ENCODE measurements at places on chromosomes 3 and 15.

GRCh38 chr15:58057559-58057958 lies 8.0 kb downstream of the ALDH1A2 start:
- no peak for DNase-seq

GRCh38 chr3:16508243-16508578 lies 5.3 kb downstream of the RFTN1 start:
- DNase-seq: no peak

- no peak for DNase-seq
These were observed 9.0 kb downstream of the GASK1A start for GRCh38 chr3:42988097-42988496.

- no peak for DNase-seq
These were observed 40.7 kb downstream of the RAB6B start for GRCh38 chr3:133855002-133855370.

DNA sequence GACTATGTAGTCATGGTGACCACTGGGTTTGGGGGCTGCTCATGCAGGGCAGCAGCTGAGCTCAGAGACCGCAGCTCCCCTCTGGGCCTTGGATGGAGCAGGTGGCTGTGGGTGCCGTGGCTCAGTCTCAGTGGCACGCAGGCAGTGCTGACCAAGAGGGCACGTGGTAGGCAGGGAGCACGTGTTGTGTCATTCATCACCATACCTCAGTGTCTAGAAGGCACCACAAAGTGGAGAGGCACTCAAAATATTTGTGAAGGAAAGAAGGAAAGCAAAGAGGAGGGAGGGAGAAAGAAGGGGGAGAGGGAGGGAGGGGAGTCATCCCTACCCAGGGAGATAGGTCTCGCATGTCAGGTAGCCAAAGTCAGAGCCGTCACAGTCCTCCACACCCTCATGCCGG lies 26.1 kb downstream of the EAF1 start:
- DNase-seq: no peak

- DNase-seq: no peak
These were observed 110.1 kb upstream of the ABHD17C start for GRCh38 chr15:80584973-80585525.

- DNase-seq: no peak
These were observed 36.7 kb downstream of the CMTM7 start for GRCh38 chr3:32428092-32429068.

GRCh38 chr15:48607846-48608245 lies 37.7 kb downstream of the FBN1 start:
- DNase-seq: no peak

DNA sequence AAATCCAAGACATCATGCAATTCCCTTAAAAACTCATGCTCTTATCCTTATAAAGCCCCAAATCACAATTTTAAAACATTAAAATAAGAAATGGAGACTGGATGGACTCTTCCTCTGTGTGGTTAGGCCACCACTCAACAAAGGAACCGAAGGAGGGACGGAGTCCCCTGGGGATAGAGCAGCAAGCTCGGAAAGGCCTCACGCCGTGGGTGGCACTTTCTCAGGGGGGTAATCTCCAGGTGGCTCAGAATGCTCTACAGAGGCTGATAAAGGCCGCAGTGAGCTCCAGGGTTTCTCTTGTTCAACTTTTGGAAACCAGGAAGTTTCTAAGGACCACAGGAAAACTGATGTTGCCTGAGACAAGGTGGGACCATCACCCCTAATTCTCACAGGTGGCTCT lies 23.2 kb downstream of the CCR9 start:
- no peak for DNase-seq

GRCh38 chr3:172303181-172303580 lies 145.1 kb downstream of the GHSR start:
- no peak for DNase-seq

- no peak for DNase-seq
These were observed 52.9 kb upstream of the SLCO2A1 start for GRCh38 chr3:134082582-134082981.

DNA sequence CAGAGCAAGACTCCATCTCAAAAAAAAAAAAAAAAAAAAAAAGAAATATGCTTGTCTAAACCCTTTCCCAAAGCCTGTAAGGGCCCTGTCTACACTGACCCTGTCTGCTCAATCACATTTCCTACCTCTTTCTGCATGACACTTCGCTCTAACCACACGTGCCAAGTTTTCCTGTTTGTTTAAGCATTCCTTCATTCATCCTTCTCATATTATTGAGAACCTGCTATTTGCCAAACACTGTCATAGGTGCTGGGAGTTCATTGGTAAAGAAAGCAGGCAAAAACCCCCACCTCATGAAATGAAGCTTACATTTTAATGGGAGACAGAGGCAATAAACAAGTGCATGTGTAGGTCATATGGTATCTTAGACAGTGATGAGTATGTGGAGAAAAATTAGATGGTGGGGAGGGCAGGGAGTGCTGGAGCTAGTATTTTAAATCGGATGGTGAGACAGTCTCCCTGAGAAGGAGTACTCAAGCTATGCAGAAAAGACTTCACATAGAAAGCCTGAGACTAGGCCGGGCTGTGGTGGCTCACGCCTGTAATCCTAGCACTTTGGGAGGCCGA lies 48.0 kb downstream of the B3GNT5 start:
- DNase-seq: peak; percentile 54

GRCh38 chr3:17915341-17915740 lies 172.9 kb upstream of the TBC1D5 start:
- peak; percentile 13 for DNase-seq

GRCh38 chr15:80701676-80702311 lies 6.7 kb downstream of the ABHD17C start:
- DNase-seq: no peak

- peak; percentile 67 for DNase-seq
These were observed 207.6 kb upstream of the MDFIC2 start for GRCh38 chr3:70519913-70520659.

GRCh38 chr3:51391566-51392354 lies 675 bp downstream of the RBM15B start:
- DNase-seq: peak; percentile 32

GRCh38 chr15:70867911-70868467 lies 14.0 kb upstream of the LARP6 start:
- DNase-seq: peak; percentile 75

GRCh38 chr15:69092159-69092558 lies 68.3 kb upstream of the GLCE start:
- peak; percentile 61 for DNase-seq

DNA sequence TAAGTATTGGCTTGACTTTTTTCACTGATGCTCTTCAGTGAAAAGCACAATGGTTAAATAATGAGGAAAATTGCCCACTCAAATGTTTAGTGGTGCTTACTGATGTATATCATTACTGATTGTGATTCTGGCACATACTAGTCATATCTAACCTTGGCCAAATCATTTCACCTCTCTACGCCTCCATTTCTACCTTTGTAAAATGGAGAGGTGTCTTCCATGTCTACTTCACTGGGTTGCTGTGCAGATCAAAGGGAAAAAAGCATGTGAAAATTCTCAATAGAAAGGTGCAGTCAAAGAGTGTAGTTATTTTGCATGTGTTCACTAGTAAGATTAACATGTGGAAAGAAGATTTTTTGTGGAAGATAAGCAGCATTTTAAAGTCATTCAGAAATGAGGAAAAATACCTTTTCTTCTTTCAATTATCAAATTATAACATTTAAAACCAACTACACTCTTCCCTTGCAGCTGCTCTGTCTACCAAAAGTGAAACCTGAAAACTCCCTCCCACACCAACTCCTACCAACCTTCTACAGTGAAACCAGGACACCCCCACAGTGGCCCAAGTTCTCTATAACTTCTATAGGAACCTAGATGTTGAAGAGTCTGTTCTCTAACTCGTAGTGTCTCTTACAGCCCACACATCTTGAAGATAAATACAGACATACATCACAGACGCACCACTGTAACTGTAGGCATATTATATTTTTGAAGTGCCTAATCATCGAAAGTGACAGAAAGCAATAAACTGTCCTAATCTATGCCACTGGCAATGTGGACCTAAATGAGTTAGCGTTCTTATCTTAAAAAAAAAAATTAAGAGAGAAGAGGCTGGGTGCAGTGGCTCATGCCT lies 1.4 kb downstream of the CD200R1 start:
- no peak for DNase-seq

GRCh38 chr3:45878124-45878523 lies 8.2 kb upstream of the CCR9 start:
- DNase-seq: no peak

DNA sequence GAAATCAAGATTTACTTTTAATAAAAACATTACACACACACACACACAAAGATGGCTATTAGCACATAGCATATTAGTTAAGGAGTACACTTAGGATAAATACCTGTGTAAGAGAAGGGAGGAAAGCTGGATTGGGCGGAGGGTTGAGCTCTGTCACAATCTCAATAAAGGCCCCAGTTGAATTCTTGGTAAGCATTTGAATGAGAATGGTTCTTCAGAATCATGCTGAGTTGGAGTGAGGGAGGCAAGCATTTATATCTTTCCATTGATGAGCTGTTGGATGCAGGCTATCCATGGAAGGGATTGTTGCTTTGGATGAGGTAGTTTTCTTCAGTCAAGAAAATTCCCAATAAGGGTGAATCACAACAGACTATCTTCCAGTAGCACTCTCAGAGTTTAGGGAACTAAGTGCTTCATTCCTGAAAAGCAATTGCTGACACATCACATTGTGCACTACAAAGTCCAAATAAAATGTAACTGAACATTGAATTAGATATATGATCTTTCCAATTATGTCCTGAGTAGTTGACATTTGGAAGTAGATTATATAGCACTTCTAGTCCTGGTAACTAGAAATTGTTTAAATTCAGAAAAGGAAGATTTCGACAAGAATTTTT lies 95.7 kb downstream of the SUCNR1 start:
- DNase-seq: no peak

- DNase-seq: peak; percentile 95
These were observed 22.6 kb upstream of the UMPS start for GRCh38 chr3:124707656-124708062.

GRCh38 chr15:34188711-34189110 lies 21.2 kb downstream of the KATNBL1 start:
- DNase-seq: peak; percentile 33

DNA sequence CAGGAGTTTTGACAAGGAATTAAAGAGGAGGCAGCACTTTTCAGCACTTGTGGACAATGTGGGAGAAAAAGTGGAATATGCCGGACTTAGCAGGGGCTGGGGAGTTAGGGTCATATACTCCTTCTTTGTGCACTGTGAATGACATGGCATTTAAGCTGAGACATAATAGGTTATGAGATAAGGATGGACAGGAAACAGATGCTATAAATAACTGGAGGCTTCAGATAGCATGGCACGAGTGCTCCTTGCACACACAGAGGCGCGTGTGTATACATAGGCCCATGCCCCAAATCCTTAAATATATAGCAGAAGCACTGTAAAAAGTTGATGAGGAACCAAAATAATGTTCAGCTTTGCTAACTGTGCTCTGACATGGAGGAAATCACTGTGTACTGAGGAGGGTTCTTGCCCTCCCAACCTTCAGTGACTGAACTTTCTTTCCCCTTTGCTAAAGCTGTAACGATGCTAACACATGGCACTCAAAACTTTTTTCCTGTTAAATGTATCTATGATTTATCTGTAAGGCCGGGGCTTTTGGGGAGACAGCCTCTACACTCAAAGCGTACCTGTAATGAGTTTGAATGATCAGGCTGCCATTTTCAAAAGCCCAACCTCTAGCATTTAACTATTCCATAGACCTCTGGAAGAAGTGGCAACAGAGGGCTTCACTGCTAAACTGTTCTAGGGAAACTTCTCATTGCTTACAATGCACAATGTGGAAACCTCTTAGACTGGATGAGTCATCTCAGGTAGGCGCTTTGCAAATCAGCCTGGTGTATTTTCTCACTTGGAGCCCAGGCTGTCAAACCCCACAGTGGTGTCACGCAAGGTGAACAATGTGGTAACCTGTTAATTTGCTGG lies 784.6 kb downstream of the NR2F2 start:
- no peak for DNase-seq

GRCh38 chr15:57146506-57147201 lies 228.2 kb downstream of the TCF12 start:
- peak; percentile 60 for DNase-seq

DNA sequence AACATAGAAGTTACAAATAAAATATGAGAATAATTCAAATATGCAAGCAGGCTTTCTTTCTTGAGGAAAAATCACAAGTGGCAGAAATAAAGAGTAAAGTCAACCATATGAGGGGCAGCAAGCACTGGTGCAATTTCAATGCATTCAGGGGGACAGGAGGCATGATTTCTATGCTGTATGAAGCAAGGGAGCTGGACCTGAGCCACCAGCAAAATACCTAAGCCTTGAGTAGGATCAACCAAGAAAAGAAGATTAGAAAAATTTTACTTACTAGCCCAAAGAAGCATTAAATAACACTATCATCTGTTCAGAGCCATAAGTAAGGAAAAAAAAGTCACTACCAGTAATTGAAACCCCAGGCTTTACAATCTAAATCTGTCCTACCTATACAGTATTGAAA lies 6.3 kb downstream of the ADGRG7 start:
- peak; percentile 66 for DNase-seq

- DNase-seq: no peak
These were observed 22.0 kb upstream of the COL6A5 start for GRCh38 chr3:130323503-130323902.

DNA sequence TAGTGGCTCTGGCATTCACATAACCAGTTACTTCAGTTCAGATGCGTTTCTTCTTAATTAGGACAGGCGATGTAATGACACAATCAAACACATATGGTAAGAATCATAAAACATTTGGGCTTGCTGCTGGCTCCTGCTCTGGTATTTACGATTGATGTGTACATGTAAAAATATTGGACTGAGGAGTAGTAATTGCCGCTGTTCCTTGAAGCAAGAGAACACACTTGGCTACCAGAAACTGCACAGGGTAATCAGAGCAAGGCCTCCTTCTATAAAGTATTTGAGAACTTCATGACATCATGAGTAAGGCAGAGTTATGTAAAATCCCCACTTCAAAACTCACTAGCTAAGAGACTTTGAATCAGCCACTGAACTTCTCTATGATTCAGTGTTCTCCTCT lies 158.1 kb downstream of the SSR3 start:
- DNase-seq: peak; percentile 58

DNA sequence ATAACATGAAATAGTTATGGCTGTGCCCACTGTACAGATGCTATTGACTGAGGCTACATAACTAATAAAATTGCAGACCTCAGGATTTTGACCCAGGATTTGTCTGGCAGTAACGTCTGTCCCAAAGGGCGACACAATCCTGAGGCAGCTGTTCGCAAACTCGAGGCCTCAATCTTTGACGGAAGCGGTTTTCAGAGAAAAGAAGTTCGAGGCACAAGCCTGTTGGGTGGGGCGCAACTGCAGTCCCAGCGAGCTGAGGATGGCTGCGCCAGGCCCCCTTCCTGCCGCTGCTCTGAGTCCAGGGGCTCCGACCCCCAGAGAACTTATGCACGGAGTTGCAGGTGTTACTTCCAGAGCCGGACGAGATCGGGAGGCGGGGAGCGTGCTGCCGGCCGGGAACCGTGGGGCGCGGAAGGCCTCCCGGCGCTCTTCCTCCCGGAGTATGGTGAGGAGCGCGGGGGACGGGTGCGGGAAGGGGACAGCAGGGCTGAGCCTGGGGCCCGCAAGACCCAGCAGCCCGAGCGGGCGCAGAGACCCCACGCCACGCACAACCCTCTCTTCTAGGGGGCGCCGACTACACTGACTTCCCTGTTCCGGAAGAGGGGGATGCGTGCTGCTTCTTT lies at the start of gene PARP15:
Gene PARP15, plus strand, starts transcription at position 242 of the 623 bp plus-strand sequence. Its CDS starts 18 bp downstream, at position 260.
- peak; percentile 7 for DNase-seq

GRCh38 chr3:197292083-197292646 lies 6.2 kb downstream of the DLG1 start:
- no peak for DNase-seq

Data from fibroblast of skin of right biceps (primary cell).